ENCODE measurements at places on chromosomes 7 and 10. TPM values are rescaled to one million over a fixed set of nuclear protein-coding genes. Genes with fewer than 3 reads are reported as not detected.

DNA sequence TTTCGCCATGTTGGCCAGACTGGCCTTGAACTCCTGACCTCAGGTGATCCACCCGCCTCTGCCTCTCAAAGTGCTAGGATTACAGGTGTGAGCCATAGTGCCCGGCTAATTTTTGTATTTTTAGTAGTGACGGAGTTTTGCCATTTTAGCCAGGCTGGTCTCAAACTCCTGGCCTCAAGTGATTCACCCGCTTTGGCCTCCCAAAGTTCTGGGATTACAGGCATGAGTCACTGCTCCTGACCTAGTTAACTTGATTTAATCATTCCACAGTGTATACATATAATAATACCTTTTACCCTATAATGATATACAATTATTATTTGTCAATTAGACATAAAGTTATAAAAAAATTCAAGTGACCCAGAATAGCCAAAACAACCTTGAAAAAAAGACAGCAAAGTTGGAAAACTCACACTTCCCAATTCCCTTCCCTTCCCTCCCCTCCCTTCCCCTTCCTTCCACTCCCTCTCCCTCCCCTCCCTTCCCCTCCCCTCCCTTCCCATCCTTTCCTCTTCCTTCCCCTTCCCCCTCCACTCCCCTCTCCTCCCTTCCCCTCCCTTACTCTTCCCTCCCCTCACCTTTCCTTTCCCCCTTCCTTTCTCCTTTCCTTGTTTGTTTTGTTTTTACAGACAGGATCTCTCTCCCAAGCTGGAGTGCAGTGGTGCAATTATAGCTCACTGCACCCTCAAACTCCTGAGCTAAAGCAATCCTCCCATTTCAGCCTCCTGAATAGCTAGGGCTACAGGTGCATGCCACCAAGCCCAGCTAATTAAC is 14.8 kb upstream of the ZMIZ2 start:
- DNase-seq, result peak; percentile 42

GRCh38 chr7:130733931-130734814 is at the start of gene KLF14:
Gene KLF14 (minus strand): TSS chr7:130734207. CDS start chr7:130734033, 174 bp downstream.
- no peak for DNase-seq

DNA sequence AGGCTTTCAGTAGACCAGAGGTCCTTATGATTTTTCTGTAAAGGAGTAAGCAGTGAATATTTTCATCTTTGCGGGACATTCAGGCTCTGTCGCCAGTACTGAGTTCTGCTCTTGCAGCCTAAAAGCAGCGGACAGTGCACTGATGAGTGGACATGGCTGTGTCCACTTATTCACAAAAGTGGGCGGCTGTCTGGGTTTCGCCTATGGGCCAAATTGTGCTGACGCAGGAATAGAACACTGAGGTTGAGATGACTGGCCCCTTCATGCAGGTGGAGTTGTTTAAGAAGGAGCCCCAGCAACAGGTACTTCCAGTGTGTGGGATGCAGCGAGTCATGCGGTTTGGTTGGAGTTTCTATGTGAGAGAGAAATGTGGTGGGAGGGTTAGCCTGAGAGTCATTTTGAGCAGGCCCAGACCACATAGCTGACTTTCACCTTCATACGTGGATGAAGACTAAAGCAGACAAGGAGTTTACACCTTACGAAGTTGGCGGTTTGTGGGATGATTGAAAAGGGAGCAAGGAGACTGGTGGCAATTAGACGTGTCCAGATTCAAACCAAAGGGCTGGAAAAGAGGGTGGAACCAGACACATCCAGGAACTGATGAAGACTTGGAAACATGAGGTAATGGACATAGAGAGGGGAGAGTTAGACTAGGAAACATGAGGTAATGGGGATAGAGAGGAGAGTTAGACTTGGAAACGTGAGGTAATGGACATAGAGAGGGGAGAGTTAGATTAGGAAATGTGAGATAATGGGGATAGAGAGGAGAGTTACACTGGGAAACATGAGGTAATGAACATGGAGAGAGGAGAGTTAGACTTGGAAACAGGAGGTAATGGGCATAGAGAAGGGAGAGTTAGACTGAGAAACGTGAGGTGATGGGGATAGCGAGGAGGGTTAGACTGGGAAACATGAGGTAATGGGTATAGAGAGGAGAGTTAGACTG is 38.2 kb downstream of the WDR37 start:
- DNase-seq, result no peak

- no peak for DNase-seq
Measured at GRCh38 chr7:38040831-38041230, 120.4 kb downstream of the EPDR1 start.

The HOGA1 gene
- 3.4 TPM for total RNA-seq

The TMEM229A gene
- total RNA-seq, result not detected

The CPA1 gene
- total RNA-seq, result not detected

All from kidney epithelial cell (primary cell).